ENCODE measurements at places on chromosomes 11 and 22. TPM values are rescaled to one million over a fixed set of nuclear protein-coding genes. Genes with fewer than 3 reads are reported as not detected.
A peak's percentile ranks its signal among the peaks of the same experiment; 100 is the strongest.

GRCh38 chr22:45549762-45550378, 47.2 kb downstream of the FBLN1 start:
- peak; percentile 50 for DNase-seq

GRCh38 chr11:1776331-1776851, 12.7 kb upstream of the CTSD start:
- DNase-seq = no peak

Gene TBX1
- polyA plus RNA-seq = not detected

DNA sequence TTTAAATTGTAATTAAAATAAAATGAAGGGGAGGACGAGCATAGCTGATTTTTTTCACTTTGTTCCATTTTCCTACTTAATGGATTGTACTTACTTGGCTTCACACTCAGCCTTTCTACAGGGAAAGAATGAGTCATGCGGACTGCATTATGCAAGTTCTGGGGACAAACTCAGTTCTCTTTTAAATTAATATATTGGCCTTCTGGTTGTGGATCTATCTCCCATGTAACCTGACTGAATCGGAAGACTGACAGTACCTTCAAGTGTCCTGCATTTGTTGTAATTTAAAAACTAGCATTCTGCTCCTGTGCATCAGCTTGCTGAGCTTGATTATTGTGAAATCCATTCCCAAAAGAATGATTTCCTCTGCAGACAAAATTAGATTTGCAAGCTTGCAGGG, 12.2 kb downstream of the OR8D1 start:
- peak; percentile 80 for DNase-seq

DNA sequence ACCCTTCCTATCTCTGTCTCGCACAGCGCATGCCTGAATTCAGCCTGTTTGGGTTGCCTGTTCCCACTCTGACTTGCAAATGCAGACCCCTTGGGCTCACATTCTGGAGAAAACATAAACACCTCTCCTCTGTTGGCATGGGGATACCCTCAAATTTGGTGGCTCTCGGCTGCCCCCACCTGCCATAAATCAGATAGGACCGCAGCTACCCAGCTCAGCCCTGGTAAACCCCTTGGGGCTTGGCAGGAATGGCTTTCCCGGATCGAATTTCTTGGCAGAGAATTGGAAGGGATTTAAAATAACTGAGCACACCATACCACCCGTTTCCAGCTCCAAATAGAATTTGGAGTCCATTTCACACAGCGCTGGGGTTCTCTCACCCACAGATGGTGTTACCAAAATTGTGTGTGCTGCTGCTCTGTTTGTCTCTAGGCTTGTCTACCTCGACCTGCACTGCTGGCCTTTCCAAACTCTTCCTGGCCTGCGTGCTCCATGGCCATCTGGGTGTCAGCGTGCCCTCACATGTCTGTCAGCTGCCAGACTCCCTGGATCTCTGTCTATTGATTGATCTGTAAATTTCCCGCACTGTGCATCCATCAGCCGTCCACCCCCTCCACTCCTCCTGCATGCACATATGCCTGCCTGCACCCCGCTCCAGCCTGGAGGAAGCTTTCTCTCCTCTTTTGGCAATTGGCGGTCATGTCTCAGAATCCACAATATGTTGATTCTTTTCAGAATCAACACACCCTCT, 134.0 kb downstream of the NTM start:
- DNase-seq = no peak

DNA sequence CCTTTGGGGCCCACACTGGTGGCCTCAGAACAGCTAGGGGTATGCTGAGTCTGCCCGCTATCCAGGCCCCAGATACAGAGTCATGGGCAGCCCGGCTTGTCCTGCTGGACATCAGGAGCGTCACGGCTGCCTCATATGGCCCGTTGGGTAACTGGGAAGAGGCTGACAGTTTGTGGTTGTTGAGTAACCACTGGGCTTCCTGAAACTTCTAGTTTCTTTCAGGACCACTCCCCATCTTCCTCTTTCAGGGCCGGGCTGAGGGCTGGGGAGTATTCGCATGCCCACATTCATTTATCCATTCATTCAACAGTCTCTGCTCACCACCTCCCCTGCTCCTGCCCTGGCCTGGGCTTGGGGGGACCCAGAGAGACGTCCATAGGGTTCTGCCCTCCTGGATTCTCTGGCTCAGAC, 13.4 kb upstream of the P2RY2 start:
- no peak for DNase-seq

DNA sequence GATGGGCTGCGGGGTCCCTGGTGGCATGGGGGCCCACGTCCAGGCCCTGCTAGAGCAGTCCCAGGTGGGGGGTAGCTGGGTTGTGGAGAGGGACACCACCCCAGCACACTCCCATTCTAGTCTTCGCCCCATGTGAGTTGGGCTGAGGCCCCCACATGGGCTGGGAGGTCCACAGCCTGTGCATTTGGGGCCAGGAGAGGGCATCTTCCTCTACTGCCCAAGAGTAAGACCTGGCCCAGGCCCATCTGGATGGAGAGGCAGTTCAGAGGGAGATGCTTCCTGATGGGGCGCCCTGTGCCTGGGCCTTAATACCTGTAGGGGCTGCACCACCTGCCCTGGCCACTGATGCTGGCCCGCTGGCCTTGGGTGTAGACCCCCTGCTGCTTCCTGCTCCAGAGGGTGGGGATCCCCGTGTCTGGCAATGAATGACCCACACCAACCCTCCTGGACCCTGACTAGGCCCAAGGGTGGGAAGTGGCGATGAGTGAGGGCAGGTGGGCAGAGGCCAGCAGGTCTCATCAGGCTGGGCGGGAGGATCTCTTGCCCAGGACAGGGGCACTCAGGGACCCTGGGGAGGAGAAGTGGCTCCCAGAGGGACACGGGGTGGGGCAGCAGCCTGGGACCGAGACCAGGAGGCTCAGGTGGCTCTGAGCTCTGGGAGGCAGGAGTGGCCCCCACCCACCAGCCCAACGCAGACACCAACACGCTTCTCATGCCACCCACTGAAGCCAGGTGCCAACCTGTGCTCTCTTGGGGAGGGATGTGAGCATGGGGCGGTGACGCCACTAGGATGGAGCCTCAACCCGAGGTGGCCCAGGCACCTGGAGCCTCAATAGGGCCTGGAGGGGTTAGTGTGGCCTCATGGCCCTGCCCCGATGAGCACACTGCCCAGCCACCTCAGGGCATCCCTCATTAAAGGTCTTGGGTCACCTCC, 17.4 kb upstream of the GNB1L start:
- DNase-seq = no peak

GRCh38 chr11:65574109-65574810, 1.6 kb upstream of the EHBP1L1 start:
- peak; percentile 95 for DNase-seq

Gene SHANK3
- 0.12 TPM for polyA plus RNA-seq

DNA sequence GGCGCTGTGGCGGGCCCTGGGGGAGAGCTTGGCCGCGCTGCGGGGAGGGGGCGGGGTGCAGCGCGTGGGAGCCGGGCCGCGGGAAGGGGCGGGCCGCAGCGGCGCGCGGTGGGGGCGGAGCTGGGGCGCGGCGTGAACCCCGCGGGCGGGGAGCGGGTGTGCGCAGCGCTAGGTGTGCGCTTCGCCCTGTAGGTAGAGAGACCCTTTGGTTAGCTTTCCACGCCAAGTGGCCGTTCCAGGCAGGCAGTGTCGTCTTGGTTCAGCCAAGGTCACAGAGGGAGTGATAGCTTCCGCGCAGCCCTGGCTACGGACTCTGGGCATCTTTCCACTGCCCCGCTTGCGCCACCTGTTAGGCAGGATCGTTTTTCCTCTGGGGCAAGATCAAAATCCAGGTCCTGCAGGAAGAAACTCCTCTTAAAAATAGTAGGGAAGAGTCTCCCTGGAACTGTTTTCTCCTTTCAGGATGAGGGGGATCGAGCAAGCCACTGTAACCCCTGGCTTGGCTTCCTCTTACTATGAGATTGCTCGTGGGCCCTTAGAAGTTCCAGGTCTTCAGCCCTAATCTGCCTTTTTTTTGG, 434 bp downstream of the BANF1 start:
- DNase-seq = peak; percentile 51

- no peak for DNase-seq
Observed at GRCh38 chr11:17898782-17899181, 114.1 kb downstream of the SERGEF start.

Gene ARFIP2
- polyA plus RNA-seq = 72.4 TPM

Gene CAPN5
- 20.4 TPM for polyA plus RNA-seq

DNA sequence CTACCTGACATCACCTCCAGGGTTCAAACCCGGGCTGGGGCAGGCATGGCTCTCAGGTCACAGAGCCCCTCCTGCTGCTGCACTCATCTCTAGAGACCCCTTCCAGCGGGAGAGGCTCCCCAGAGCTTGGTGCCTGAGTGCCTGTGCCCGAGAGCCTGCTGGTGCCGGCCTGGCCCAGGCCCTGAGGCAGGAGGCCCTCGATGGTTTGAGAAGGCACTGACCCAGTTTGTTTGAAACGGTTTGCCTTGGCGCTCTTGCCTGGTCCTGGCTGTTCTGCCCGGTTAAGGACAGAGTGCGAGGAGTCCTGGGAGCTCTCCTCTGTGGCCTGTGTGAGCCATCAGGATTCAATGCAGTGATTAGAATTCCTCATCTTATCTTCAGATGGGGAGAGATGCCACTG, 88.9 kb downstream of the TBC1D22A start:
- no peak for DNase-seq

GRCh38 chr11:79067352-79067679, 373.5 kb downstream of the TENM4 start:
- no peak for DNase-seq

Measured in fibroblast of lung (primary cell).